ENCODE measurements at places on chromosomes 7 and 10.
A peak's percentile ranks its signal among the peaks of the same experiment; 100 is the strongest.

DNA sequence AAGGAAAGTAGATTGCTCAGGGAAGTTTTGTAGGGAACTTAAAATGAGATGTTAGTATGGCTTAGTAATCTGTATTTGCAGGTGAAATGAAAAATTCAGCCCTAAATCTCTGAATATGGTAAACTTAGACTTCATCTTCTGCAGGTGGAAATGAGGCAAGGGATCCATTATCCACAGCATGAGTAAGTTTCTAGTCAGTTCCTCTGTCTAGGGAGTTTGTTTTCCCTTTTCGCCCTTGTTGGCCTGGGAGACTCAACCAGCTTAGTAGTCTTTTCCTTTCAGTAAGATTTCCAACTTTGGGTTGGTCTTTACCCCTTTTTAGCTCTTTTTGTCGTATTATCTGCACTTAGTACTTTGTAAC lies 65.6 kb downstream of the ZEB1 start:
- DNase-seq, result no peak

GRCh38 chr10:60990663-60991062 lies 46.7 kb upstream of the RHOBTB1 start:
- no peak for DNase-seq

DNA sequence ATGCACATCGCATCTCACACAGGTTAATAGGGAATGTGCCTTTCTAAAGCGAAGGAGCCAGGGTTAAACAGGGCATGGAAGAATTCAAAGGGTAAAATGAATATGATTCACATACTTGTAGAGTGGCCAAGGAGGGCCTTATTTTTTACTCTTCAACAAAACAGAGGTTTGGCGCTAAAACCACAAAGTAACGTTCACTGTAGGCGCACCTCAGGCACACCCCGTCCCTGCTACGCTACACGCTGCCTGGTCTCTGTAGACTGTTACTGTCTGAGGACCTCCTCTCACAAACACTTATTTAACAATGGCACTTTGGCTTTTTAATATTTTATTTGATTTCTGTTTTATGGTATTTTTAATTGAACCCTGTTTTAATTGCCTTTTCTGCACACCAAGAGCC lies 462.1 kb upstream of the GALNT17 start:
- DNase-seq, result no peak

DNA sequence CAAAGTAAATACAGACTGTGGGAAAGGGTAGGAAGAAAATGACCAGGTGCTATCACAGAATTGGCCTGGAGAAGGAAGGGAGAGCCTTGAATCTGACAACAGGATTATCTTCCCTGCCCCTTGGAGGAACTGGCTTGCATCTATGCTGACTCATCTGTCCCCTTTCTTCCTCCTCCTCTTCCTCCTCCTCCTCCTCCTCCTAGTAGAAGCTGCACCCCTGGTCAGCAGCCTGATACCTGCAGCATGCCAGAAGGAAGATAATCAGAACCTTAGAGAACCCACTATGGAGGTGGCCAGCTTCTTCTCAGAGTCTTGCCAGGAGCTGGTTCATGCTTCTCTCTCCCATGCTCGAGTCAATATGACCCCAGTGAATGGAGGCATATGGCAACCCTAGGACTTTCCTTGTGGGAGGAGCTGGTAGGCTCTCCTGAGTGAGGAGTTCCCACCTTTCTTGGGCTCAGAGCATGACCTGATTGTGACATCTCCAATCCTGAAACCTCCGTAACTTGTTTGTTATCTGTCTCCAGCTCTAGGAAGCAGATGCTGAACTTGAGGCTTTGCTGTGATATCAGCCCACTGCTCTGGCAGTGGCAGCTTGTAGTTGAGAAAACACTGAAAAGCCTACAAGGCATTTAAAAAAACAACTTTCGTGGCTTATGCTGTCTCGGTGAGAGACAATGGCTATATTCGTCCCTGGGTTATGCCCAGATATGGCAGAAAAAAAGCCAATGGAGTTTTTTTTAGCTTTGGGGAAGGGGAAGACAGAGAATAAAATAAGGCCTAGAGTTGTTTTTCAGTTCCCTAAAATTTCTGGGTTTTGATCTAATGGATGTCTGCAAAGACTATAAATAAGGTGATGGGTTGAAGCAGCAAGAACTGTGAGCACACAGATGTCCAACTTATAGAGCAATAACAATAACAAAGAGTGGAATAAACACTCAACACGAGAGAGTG lies 60.6 kb downstream of the CDHR3 start:
- no peak for DNase-seq

- DNase-seq, result no peak
Measured at GRCh38 chr7:148761499-148762278, 63.0 kb downstream of the CUL1 start.

- DNase-seq, result no peak
Measured at GRCh38 chr7:30817371-30817767, 46.2 kb downstream of the MINDY4 start.

GRCh38 chr10:23419201-23419600 lies 19.7 kb upstream of the OTUD1 start:
- DNase-seq, result no peak

DNA sequence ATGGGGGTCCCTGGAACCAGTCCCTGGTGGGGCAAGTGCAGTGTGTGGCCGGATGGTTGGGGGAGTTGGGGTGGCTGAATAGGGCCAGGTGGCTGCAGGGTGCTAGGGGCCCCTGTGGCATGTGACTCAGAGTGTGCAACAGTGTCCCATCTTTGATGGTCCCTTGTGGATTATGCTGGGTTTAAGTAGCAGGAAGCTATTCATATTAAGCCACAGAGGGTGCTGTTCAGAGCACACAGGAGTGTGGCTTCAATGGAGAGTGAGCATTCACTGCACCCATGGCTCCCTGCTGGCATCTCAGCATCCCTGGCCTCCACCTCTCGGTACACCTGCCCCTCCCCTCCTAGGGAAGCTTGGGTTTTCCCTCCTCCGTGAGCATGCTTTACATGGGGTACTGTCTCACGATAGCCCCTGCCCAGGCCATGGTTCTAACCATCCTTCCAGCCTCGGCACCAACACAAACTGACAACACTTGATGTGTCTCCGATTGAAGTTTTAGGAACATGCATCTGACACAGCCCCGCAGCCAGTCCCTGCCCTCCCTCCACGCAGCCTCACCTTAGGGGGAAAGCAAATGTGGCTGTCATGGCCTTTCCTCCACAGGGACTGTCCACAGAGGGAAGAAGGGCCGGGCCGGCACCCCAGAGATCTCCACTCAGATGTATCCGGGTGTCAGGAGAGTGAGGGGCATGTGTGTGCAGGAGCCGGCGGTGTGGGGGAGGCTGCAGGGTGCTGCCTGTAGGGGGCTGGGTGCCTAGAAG lies 30.4 kb upstream of the PPIF start:
- peak; percentile 20 for DNase-seq

DNA sequence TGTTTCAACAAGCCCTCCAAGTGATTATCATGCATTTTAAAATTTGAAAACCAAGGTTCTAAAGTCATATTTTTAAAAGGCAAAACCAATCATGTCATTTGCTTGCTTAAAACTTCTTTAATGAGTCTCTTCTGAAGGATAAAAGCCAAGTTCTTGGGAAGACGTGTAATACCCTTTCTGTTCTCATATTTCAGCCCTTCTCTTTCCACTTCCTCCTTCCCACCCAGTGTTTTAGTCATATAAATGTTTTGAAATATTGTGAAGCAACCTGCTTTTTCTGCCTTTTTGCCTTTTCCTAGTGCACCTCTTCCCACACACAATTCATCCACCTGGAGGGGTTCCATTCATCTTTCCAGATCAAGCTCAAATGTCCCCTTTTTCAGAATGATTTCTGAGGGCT lies 211.1 kb upstream of the LRRTM3 start:
- DNase-seq, result no peak

DNA sequence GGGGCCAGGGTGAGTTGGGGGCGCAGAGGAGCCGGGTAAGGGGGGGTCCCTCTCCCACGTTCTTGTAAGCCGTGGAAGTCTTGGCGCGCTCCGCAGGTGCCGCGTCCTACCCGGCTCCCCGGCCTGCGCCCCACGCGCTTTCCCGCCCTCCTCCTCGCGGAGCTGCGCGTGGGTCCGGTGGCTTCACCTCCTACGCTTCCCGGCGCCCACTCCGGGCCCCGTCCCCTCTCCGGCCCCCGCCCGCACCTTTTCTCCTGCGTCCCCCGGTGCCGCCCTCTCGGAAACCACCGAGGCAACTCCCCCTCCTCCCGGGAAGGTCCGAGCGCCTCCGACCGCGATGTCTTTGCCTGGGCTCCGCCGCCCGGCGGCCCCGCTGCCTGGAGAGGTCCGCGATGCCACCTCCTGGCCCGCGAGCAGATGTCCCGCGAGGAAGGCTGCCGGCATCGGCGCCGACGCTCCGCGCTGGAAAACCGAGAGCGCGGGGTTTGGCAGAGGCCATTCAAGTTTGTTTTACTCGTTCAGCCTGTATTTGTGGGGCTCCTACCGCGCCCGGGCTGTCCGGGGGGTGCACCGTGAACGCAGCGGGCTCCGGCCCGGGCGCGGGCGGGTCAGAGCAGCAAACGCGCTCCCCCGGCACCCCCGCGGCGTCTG lies 2.4 kb upstream of the NKX6-2 start:
- no peak for DNase-seq

DNA sequence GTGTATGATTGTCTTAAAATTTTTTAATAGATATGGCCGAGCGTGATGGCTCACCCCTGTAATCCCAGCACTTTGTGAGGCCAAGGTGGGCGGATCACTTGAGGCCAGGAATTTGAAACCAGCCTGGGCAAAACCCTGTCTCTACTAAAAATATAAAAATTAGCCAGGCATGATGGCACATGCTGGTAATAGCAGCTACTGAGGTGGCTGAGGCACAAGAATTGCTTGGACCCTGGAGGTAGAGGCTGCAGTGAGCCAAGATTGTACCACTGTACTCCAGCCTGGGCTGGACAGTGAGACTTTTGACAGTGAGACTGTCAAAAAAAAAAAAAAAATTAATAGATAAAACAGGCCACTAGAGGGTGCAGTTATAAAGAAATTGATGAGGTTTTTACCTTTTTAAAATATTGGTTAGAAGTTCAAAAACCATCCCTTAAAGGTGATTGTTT lies 20.5 kb downstream of the NOM1 start:
- DNase-seq, result no peak

DNA sequence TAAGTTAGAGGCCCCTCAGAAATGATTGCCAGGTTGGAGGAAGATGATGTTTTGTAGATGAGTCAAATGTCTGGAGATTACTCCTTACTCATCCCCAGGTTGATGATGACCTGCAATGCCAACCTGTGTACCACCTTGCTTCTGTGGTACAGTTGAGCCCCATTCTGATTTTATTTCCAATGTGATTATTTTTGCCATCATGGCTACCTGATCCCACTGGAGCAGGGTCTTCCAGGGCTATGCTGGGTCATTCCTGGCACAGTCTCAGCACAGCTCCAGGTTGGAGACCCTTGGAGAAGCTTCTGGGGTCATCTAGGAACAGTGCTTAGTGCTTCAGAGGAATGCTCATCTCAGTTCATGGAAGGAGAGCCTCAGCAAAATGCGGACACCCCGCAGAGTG lies 34.3 kb downstream of the LRRC18 start:
- no peak for DNase-seq

DNA sequence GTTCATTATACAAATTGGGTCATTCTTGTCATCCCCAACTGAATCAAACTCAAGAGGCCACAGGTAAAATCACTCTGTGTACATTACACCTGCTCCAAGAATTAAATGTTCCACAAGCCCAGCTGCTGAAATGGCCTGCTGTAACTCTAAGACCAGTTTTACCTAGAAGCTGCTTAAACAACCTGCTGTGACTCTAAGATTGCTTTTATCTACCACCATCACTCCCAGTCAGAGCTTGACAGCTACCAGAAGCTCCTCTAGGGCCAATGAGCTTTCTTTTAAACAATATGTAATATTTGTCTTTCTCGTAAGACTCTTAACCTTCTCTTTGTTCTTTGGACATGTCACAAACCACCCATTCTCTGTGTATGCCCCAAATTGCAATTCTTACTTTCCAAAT lies 141.8 kb upstream of the LRGUK start:
- DNase-seq, result no peak

DNA sequence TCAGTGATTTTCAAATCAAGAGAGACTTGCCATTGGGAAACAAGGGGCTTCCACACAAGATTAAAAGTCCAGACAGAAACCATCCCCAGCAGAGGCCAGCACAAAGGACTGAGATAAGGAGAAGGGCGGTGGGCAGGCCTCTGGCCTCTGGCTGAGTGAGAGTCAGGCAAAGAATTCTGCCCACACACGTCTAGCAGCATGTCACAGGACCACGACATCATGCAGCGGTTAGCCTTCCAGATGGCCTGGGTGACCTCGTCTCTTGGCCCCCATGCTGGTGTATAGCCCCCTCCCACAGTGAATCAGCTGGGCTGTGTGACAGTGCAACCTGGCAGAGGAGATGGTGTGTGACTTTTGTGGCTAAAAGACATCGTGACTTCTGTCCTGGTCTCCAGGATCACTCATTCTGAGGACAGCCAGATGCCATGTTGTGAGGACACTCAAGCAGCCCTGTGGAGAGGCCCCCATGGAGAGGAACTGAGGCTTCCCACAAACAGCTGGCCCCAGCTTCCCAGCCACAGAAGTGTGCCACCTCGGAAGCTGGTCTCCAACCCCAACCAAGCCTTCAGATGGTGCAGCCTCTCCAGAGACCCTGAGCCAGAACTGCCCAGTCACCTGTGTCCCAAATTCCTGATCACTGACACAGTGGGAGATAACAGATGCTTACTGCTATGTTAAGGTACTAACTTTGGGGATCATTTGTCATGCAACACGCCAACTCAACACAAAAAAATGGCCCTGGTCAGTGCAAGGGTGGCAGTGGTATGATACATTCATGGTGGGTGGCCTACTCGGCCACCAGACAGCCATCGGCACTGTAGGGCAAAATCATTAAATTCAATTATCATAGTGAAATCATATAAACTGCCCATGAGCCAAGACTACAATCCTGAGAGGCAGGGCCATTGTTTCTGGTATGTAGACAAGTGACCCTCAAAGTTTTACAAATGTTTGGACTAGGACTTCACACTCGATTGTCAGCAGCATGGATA lies 73.2 kb downstream of the TNS3 start:
- DNase-seq, result peak; percentile 74

DNA sequence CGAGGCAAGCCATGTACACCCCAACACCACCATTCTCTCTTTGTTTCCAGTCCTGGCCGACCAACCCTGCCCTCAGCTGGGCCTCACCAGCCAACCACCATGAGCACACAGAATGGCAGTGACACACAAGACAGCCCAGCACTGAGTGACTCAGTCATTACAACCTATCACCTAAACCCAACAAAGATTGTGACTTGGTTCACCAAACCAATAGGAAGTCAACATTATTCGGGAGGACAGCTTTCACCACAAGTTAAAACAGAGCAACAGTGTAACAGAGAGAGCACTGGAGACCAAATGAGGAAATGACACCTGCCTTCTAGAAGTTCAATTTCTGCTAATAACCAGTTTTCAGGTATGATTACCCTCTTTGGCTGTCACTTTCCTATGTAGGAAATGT lies 72.1 kb downstream of the DNMBP start:
- no peak for DNase-seq

GRCh38 chr7:30977896-30978564 lies 14.3 kb downstream of the GHRHR start:
- DNase-seq, result no peak

GRCh38 chr7:21281193-21281592 lies 146.7 kb upstream of the SP4 start:
- DNase-seq, result no peak
